ENCODE measurements at places on chromosomes 6 and 20.
A peak's percentile ranks its signal among the peaks of the same experiment; 100 is the strongest.

- DNase-seq: peak; percentile 52
Measured at GRCh38 chr20:49230021-49230420, 10.8 kb downstream of the DDX27 start.

- DNase-seq: no peak
Measured at GRCh38 chr6:102298051-102298450, 904.5 kb downstream of the GRIK2 start.

DNA sequence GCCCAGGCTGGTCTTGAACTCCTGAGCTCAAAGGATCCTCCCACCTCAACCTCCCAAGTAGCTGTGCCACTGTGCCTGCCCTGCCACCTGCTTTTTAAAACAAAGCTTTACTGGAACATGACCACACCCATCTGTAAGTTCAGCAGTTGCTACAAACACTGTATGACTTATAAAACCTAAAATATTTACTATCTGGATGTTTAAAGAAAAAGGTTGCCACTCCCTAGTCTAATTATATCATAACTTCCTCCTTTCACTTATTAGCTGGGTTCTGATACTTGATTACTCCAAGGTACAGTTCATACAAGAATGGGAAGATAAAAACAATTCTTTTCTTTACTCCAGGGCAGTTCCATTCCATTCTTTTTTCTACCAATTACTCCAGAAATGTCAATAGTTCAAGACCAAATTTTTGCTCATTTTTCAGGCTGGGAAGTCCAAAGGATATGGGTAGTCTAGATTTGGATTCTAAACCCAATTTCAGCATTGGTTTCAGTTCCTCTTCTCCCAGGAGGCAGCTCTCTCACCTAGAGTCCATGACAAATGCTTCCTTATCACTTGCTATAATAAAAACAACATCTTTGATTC lies 63.1 kb downstream of the SEC63 start:
- no peak for DNase-seq

DNA sequence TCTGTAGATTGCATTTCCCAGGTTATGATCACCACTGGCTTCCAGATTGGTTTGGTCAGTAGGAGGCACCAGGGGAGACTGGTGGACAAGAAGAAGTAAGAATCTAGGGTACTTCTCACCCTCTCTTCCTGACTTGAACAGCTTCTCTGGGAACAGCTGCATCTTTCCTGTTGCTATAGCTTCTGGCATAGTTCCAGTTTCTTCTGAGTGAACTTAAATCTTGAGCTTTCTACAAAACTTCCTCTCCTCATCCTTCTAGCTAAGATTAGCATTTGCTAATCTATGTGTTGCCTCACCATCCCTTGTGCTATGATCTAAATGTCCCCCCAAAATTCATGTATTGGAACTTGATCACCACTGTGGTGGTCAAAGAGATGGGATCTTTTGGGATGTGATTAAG lies 724.6 kb downstream of the UTRN start:
- DNase-seq: no peak

DNA sequence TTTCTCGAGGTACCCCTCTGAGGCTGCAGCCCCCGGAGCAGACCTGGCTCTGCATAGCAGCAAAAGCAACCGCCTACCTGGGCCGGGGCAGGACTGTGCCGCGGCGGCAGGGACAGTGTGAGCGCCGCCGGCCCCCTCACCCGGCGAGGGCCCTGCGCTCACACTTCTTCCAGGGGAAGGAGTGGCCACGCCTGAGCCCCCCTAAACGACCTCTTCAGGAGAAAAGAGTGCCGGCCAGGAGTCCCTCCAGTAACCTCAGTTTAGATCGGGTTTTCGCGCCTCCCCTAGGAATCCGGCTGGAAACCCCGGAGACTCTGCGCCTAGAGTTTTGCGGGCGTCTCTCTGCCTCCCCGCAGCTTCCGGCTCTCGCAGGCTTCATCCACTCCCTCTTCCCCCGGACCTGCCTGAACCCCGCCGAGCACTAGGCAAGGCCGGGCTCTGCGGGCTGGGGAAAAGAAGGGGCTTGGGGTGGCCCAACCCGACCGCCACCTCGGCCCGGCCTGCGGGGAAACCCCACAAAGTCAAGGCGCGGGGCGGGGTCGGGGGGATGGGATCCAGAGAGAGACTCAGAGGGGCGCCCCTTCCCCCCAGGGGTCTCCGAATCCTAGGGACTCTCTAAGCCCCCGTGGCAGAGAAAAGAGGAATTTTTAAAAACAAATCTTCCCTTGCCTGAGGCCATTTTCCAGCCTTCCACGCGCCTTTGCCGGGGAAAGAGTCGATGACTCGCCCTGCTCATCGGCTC lies 558 bp downstream of the LINC00237 start:
- DNase-seq: no peak

DNA sequence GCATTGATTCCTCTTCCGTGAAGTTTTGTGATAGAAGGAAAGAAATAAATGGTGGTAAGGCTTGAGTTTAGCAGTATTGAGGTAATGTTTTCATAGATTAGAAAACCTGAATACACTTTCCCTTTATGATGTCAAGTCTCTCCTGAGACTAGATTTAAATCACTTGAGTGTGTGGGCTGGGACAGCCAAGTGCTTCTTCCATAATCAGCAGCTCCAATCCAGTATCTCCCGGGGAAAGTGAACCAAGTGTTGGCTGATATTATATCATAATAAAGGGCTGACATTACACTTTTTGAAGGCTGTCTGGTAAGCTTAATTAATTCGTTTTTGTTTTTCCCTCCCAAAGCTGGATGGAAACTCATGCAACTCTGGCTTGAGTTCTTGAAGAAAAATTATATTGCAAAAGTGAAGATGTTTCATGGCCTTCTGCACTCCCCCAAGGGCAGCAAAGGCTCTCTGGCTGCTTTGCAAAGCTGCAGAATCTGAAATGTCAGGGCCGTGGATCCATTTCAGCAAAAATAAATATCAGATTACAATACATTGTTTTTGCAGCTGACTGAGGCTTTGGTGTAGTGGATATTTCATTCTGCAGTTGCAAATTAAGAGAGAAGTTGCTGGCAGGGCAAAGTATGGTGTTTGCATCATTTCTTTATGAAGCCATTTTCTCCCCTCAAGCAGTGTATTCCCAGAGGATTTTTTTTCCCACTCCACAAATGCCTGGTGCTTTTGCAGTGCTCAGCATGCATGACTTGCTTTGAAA lies 101.2 kb downstream of the MKKS start:
- no peak for DNase-seq
